NCI-H1694 treated with DMSO at 0.1 percent for 48 hours (cell line): ENCODE measurements at places on chromosomes 12 and 14.

DNA sequence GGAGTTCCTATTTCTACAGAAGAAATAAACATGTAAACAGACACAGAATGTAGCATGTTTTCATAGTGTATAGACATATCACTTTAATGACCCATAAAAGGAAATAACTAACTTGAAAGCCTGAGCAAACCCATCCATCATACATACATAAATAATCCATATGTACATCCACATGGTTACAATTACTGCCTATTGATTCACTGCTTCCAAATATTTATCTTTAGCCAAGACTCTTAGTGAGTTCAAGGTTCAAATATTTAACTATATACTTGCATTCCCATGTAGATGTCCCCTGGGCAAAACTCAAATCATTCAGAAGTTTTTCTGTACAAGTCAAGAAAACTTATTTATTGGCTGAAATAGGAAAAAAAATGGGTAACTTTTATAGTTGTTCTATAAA lies 95.4 kb downstream of the CCER1 start:
- DNase-seq: no peak

GRCh38 chr12:92859650-92860386 lies 69.3 kb downstream of the EEA1 start:
- DNase-seq: no peak

GRCh38 chr12:124568431-124569374 lies 1.3 kb upstream of the NCOR2 start:
- peak; percentile 83 for DNase-seq

DNA sequence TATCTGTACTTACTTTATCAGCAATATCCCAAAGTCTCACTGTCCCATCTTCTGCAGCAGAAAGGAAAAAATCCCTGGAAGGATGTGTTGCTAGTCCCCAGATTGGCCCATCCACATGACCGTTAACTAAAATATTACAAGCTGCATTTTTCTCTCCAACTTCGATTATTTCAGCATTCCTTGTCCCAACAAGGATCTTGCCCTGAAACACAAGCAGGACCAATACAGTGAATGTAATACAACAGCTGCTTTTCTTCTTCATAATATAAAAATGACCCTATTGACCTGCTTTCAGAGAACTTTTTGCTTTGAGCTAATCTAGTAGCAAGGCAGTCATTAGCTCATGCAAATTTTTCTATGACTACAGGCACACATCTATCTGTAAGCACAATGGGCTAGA lies 58.3 kb downstream of the ZC3H14 start:
- no peak for DNase-seq

- no peak for DNase-seq
Measured at GRCh38 chr12:90484094-90484493, 470.9 kb downstream of the CCER1 start.

DNA sequence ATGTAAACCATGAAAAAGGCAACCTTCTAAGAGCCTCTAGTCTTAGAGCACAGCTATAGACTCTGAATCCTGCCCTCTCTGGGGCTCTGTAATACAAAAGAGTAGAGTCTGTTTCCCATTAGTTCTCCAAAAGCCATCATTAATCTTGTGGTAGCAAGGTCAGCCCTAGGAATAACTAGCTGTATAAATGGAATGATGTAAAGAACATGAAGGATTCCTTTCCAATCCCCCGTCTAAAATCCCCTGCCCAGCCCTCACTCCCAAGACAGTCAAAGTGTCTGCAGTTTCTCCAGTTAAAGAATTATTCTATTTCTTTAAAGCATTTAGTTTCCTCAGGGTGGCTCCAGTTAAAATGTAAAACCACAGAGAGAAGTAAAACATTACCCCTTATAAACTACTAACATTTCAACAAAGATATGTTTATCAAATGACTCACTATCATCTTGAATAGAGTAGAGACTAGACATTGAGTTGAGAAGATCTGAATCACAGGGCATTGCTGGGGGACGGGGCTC lies 104.2 kb downstream of the ST8SIA1 start:
- DNase-seq: no peak

GRCh38 chr14:55697414-55697861 lies 117.4 kb downstream of the KTN1 start:
- DNase-seq: no peak

- no peak for DNase-seq
Measured at GRCh38 chr14:93958567-93959238, 17.7 kb downstream of the ASB2 start.

- DNase-seq: no peak
Measured at GRCh38 chr12:71721783-71722505, 32.7 kb upstream of the RAB21 start.

DNA sequence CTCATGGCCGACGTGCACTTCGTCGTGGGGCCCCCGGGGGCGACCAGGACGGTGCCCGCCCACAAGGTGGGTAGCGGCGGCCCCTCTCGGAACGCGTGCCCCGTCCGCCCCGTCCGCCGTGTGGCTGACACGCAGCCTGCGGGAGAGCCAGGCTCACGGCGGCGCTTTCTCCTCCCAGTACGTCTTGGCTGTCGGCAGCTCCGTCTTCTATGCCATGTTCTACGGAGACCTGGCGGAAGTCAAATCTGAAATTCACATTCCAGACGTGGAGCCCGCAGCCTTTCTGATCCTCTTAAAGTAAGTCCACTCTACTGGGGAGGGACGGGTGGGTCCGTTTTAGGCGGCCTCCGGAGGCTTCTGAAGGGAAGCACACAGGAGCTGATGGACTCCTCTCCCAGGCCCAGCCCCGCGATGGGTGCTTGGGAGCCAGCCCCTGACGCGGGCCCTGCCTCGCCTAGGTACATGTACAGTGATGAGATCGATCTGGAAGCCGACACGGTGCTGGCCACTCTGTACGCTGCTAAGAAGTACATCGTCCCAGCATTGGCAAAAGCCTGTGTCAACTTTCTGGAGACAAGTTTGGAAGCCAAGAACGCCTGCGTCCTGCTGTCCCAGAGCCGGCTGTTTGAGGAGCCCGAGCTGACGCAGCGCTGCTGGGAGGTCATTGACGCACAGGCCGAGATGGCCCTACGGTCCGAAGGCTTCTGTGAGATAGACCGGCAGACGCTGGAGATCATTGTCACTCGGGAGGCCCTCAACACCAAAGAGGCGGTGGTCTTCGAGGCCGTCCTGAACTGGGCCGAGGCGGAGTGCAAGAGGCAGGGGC lies 1.1 kb downstream of the BTBD6 start:
- DNase-seq: no peak

GRCh38 chr12:76621582-76622024 lies 62.0 kb upstream of the OSBPL8 start:
- DNase-seq: peak; percentile 68

DNA sequence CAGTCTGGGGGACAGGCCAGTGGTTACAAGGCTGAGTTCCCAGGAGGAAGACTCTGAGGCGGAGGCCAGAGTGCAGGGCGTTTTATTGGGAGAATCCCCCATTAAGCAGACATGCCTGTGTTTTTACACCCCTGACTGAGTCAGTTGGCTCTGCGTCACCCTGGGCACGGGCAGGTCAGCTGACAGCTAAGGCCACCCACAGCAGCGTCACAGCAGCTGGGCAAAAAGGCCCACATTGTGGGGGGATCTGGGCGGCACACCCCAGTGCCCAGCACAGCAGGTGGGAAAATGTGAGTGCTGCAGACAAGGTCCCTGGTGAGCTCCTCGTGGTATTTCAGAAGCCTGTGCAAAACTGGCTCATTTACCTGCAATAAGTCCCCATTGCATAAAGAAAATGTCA lies 184.7 kb downstream of the AACS start:
- DNase-seq: no peak

GRCh38 chr12:288687-289086 lies 26.1 kb upstream of the SLC6A13 start:
- DNase-seq: no peak

DNA sequence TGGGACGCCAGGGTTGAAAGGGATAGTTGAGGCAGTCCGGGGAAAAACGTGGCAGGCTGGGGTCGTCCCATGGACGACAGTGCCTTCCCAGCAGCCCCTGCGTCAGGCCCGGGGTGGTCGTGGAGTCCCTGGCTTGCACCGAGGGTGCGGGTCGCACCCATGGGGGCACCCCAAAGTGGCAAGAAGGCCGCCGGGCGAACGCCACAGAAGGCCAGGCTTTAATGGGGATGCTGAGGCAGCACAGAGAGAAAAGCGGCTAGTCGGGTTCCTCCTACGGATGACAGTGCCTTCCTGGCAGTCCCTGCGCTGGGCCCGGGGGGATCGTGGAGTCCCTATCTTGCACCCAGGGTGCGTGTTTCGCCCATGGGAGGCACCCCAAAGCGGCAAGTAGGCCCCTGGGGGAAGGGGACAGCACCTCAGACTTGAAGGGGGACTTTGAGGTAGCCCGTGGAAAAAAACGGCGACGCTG lies 158.6 kb upstream of the ALG10B start:
- no peak for DNase-seq

DNA sequence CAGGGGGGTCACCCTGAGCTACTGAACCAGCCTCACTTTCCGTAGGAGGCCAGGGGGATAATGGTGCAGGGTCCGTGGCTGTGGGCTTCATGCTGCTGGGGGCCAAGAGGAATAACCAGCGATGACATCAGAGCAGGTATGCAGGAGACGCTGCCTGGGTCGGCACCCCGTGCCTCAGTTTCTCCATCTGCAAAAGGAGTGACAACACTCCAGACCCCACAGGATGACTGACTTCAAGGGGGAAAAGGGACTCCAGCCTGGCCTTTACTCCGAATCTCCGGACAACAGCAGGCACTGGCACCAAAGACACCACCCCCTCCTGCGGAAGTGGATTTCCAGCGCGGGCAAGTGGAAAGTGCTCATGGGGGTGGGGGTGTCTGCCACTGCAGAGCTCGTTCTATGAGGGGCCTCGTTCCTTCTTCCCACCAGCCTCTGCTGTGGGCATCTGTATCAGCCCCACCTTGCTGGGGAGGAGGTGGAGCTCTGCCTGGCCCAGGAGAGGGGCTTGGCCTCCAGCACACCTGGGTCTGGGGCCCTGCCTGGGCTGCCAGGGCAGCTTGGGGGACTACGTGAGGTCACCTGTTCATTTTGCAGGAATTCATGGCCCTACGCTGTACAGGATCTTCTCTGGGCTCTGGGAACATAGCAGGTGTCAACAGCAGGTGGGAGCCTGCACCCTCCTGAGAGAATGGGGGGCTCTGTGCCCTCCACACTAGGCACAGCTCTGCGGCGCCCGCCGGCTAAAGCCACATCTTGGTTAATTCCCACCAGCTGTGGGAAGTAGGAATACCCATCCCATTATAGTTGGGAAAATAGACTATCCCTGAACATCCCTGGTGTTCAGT lies 216.6 kb upstream of the C14orf180 start:
- no peak for DNase-seq

DNA sequence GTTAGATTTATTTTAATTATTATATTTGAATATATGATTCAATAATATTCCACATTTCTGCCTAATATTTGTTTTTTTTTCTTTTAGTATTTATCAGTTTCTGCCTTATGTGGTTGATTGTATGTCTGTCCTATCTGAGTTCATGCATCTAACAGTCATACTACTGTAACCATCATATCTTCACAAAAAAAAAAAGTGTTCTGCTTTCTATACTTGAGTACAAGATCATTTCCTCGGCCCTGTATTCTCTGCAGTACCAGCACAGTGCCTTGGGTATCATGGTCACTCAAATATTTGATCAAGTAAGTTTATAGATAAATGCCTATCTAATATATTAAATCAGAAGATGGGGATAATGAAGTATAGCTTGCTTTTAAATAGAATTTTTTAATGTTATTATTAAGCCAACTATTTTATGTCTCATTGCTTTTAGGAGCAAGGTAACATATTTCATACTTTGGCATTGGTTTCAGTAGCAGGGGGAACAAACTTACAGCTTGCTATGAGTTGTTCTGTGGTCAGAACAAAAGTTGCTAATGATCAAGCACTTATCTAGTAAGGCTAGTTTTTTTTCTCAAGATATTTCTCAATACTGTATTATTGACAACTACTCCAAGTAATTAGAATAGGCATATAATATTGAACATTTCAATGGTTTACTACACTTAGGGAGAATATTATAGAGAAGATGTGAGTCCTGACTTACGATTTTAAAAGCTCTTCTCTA lies 290.5 kb upstream of the FBXO33 start:
- no peak for DNase-seq

DNA sequence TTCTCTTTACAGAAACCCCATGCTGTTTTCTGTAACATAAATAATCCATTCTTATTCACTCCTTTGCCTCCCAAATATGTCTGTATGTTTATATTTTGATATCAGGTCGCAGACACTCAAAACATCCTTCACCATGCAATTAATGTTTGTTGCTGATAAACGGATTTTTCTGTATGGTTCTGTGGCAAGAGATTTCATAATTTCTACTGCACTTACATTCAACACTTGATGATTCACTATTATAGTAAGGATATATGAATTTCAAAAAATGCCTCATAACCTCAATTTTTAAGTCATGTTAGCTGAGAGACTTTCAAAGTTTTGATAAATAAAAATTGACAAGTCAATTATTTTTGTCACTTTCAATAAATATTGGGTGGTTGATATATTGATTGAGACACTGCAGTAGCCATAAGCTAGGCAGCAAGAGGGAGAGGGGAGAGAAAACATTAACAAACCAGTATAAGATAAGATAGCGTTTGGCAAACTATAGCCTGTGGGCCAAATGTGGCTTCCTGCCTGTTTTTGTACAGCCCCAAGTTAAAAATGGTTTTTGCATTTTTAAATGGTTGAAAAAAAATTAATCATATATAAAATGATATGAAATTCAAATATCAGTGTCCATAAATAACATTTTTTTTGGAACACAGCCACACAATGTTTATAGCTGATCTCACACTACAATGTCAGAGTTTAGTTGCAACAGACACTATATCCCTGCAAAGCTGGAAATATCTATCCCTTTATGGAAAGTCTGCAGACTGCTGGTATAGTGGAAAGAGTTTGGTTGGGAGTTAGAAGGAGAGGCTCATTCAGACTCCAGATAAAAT lies 18.3 kb downstream of the ALDH6A1 start:
- DNase-seq: no peak

GRCh38 chr14:100263141-100263540 lies 24.2 kb downstream of the YY1 start:
- DNase-seq: no peak

DNA sequence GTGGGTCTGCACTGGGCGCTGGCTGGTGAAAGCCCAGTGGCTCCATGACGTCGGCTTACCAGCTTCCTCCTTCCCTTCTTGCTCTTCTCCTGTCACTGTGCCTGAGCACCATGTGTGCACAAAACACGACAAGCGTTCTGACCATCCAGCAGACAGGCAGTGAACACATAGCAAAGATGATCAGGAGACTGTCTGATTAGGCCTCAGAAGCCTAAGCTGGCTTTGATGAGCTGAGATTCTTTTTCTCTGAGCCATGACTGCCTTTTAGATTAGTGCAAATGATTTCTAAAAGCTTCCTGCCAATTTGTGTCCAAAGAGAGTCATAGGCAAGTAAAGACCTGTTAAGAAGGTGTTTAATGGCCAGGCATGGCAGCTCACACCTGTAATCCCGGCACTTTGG lies 83.1 kb downstream of the AACS start:
- no peak for DNase-seq

- DNase-seq: no peak
Measured at GRCh38 chr12:42607584-42608058, 18.1 kb upstream of the PRICKLE1 start.

GRCh38 chr14:32630701-32631100 lies 301.6 kb downstream of the AKAP6 start:
- DNase-seq: no peak

- DNase-seq: no peak
Measured at GRCh38 chr14:104537613-104537988, 42.0 kb upstream of the C14orf180 start.
